ENCODE measurements at places on chromosomes 7 and 10. TPM values are rescaled to one million over a fixed set of nuclear protein-coding genes. Genes with fewer than 3 reads are reported as not detected.

DNA sequence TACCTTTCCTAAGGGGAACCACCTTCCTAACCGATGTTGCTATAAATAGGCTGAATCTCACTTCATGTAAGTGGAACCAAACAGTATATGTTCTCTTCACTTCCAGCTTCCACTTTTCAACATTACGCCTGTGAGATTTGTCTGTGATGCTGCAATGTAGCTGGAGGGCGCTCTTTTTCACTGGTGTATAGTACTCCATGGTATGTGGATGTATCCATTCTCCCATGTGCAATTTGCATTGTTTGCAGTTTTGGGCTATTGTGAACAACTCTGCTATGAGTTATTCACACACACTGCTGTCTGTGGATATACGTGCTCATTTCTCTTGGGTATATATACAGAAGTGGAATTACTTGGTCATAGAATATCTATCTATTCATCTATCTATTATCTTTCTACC lies 75.9 kb upstream of the GNA12 start:
- ATAC-seq: no peak
- peak overlapping the region; percentile 52 for H3K27ac ChIP-seq
- H3K4me1 ChIP-seq: peaks cover 7% of the 10 kb centered on the region
- H3K36me3 ChIP-seq: peaks cover 91% of the 10 kb centered on the region
- no peak overlapping the region for H3K4me3 ChIP-seq

GRCh38 chr7:129925416-129926002 lies 27.3 kb downstream of the UBE2H start:
- peaks cover 21% of the 10 kb centered on the region for H3K4me1 ChIP-seq
- peaks cover 52% of the 10 kb centered on the region for H3K36me3 ChIP-seq
- no peak overlapping the region for H3K4me3 ChIP-seq
- H3K27me3 ChIP-seq: no peaks in the 10 kb centered on the region
- no peak for ATAC-seq

GRCh38 chr10:118332948-118333710 lies 9.0 kb downstream of the FAM204A start:
- H3K36me3 ChIP-seq: peaks cover 89% of the 10 kb centered on the region
- H3K4me1 ChIP-seq: peaks cover 22% of the 10 kb centered on the region

CCDC172 gene
- not detected for total RNA-seq

DNA sequence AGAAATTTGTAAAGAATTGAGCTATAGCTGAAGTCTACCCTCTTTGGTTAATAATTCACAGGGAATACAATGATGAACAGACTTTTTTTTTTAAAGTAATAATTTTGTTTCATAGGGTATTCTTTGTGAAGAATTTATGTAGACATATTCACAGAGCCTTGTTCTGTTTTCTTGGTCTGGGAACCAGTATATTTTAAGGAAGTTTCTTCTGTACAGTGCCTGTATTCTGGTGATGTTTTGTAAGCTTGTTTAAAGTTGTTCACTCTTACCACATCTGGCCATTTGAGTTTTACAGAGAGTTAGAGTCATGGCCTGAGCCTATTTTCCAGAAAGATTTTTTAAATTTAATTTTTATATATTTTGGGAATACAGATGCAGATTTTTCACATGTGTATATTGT lies 70.3 kb downstream of the CCSER2 start:
- peaks cover 21% of the 10 kb centered on the region for H3K4me1 ChIP-seq
- H3K27ac ChIP-seq: no peak overlapping the region
- H3K36me3 ChIP-seq: peaks cover 70% of the 10 kb centered on the region
- H3K4me3 ChIP-seq: no peak overlapping the region
- no peak for ATAC-seq

SPDYE9 gene
- not detected for total RNA-seq

FAM180A gene
- total RNA-seq: not detected

- H3K4me1 ChIP-seq: no peaks in the 10 kb centered on the region
- no peaks in the 10 kb centered on the region for H3K27me3 ChIP-seq
- H3K27ac ChIP-seq: no peak overlapping the region
Observed at GRCh38 chr7:135078051-135078450, 69.8 kb upstream of the TMEM140 start.

SRRM3 gene
- 0.26 TPM for total RNA-seq

- ATAC-seq: peak; percentile 3
- no peaks in the 10 kb centered on the region for H3K36me3 ChIP-seq
- H3K27me3 ChIP-seq: no peaks in the 10 kb centered on the region
- H3K4me3 ChIP-seq: peak overlapping the region; percentile 65
Observed at GRCh38 chr10:5665373-5666007, 905 bp downstream of the ASB13 start.
